ENCODE measurements at places on chromosomes 5 and 9.

DNA sequence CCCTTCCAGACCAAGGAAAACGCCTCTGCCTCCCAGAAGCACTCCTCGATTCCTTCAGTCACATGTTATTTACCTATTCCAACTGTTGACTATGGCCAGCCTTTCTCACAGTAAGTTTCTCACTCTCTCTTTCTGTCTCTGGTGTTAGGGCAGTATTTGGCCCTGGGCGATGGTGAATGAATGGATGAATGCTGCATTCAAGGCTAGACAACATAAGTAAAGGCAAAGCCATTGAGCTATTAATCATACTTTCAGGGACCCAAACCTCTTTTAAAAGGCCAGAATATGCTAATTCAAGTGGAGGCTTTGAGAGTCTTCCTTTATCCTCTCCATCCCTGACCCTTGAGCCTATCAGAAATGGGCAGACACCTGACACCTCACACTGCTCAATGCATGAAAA is 78.5 kb downstream of the SEC61B start:
- DNase-seq: no peak

DNA sequence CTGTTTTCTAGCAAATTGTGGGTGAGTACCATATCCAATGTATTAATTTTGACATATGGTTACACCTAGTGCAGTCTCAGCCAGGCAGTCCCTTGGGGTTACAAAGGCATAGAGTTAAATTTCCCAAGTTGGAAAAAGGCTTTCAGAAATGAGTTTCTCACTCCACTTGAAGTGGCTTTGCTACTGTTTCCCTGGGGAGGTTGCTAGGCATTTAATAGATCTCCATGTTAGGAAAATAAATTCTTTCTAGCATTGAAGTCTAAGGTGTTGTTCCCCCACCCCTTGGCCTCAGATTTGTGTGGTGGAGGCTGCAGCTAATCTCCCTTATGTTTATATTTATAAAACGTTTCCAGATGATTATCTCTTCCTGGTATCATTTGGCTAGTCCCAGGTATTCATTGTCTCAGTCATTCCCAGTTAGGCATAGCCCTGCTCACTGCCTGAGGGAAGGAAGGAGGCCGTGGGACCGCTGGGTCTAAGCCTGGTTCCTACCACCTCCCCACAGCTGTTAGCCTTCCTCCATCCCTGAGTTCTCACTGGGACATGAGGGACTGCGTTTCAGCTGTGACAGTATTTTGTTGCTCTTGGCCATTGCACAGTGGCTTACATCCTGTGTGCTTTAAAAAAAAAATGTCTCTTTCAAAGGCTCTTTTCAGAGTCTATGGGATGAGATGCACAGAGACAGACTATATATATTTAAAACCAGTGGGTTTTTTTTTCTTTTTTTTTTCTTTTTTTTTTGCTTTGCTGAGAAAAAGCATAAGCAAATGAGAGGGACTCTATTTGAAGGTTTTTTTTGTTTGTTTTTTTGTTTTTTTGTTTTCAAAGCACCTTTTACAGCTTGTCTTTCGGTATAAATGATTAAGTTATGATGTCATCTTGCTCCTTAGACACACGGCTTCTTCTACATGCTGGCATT is 121.5 kb downstream of the MAST4 start:
- DNase-seq: no peak

DNA sequence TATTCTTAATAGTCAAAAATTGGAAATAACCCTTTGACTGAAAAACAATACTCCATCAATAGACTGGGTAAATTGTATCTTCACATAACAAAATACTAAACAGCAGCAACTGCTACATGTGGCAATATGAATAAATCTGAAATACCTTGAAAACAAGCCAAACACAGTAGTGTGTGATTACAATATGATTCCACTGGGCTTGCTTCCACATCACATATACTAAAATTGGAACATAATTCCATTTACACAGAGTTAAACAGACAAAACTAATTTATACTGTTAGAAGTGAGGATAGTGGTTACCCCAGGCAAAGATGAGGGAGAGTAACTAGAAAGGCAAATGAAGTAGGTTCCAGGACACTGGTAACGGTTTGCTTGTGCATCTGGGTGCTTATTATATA is 20.4 kb downstream of the FNIP1 start:
- no peak for DNase-seq

DNA sequence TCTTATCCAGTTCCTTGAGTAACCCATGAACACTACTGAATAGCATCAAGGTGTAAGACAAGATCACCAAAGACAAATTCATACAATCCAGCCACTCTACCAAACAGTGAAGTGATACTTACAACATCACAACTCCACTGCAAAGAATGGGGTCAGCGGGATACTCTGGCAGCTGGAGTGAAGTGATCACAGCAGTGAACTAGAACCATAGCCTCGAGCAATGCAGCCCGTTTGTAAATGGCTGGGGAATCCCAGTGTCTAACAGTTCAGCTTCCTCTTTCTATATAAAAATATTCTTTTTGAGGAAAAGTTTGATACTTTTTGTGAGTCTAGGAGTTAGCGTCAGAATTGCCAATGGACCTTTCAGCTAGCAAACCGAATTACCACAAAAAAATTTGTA is 515.2 kb downstream of the ZNF608 start:
- DNase-seq: no peak
